ENCODE measurements at places on chromosomes 7 and 10. TPM values are rescaled to one million over a fixed set of nuclear protein-coding genes. Genes with fewer than 3 reads are reported as not detected.

DNA sequence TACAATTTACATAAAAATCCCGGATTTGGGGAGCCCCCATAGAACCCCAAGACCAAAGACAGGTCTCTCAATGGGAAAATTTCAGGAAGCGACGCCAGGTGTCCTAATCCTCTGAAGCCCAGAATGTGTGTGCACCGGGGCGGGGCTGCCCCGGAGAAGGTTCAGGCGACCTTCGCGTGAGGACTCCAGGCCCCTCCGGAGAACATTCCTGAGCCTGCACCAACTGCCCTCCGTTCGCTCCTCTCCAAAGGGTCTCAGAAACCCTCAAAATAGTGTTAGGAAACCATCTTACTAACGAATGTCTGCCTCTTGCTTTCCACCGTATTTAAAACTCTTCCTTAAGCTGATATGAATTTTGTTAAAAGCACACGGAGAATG is 78.5 kb upstream of the INSIG1 start:
- H3K4me1 ChIP-seq, result peaks cover 7% of the 10 kb centered on the region
- no peak overlapping the region for H3K27ac ChIP-seq
- DNase-seq, result no peak
- no peaks in the 10 kb centered on the region for H3K36me3 ChIP-seq
- no peak overlapping the region for H3K4me3 ChIP-seq
- peaks cover 13% of the 10 kb centered on the region for H3K27me3 ChIP-seq

- H3K27ac ChIP-seq, result no peak overlapping the region
- H3K4me1 ChIP-seq, result peaks cover 27% of the 10 kb centered on the region
- peaks cover 2% of the 10 kb centered on the region for H3K27me3 ChIP-seq
Observed at GRCh38 chr10:92572362-92573090, 1.4 kb downstream of the IDE start.

- no peaks in the 10 kb centered on the region for H3K4me1 ChIP-seq
- no peaks in the 10 kb centered on the region for H3K36me3 ChIP-seq
- no peak for DNase-seq
- H3K27me3 ChIP-seq, result no peaks in the 10 kb centered on the region
- H3K4me3 ChIP-seq, result no peak overlapping the region
Observed at GRCh38 chr10:121063744-121064143, 212.6 kb downstream of the WDR11 start.

DNA sequence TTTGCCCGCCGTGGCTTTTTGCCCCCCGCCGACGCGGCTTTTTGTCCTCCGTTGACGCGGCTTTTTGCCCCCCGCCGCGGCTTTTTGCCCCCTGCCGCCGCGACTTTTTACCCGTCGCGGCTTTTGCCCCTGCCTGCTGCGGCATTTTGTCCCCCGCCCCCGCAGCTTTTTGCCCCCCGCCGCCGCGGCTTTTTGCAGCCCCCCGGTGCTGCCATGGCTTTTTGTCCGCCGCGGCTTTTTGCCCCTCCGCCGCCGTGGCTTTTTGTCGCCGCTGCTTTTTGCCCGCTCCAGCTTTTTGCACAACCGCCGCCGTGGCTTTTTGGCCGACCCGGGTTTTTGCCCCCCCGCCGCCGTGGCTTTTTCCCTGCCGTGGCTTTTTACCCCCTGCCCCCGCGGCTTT is 506.6 kb downstream of the ZNF37A start:
- no peaks in the 10 kb centered on the region for H3K4me1 ChIP-seq
- no peak overlapping the region for H3K4me3 ChIP-seq
- peaks cover 5% of the 10 kb centered on the region for H3K36me3 ChIP-seq
- no peak for DNase-seq
- no peak overlapping the region for H3K27ac ChIP-seq

- no peaks in the 10 kb centered on the region for H3K4me1 ChIP-seq
- no peak overlapping the region for H3K27ac ChIP-seq
- no peaks in the 10 kb centered on the region for H3K27me3 ChIP-seq
Observed at GRCh38 chr7:139177696-139178095, 53.3 kb upstream of the UBN2 start.

GRCh38 chr7:27723085-27723484 is 16.9 kb upstream of the TAX1BP1 start:
- H3K4me3 ChIP-seq, result no peak overlapping the region
- peaks cover 3% of the 10 kb centered on the region for H3K27me3 ChIP-seq
- H3K4me1 ChIP-seq, result peaks cover 6% of the 10 kb centered on the region
- no peak for DNase-seq

DNA sequence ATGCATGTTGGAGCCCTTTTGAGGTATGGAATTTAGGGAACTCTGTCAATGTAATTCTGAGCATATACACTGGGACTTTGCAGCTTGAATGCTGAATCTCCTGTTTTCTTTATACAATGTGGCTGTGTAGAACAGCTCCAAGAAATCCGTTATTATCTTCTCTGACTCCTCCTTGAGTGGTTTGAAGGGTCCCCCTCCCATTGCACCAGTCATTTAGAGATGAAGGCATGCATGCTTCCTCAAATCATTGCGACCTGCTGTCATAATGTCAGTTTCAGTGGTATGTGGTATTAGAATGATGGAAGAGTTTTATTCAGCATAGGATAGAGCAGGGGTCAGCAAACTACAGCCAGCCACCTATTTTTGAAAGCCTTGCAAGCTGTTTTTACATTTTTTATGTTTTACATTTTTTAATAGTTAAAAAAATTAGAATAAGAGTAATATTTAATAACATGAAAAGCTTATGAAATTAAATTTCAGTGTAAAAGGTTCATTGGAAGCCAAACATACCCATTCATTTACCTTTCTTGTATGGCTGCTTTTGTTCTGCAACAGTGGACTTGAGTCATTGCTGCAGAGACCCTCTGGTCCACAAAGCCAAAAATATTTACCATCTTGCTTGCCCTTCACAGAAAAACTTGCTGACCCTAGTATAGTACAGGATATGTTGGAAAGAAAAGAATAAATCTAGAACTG is 8.1 kb downstream of the STK17A start:
- DNase-seq, result peak; percentile 56
- H3K4me1 ChIP-seq, result peaks cover 79% of the 10 kb centered on the region
- peak overlapping the region; percentile 27 for H3K27ac ChIP-seq
- H3K27me3 ChIP-seq, result no peaks in the 10 kb centered on the region

Gene CADPS2
- total RNA-seq, result not detected

Gene BAIAP2L1
- total RNA-seq, result 0.89 TPM

Data from activated CD8-positive, alpha-beta T cell treated with anti-CD3 and anti-CD28 coated beads, Interleukin-2, amount 10 ng/mL, durations not matched to agents 7 days and 5 days (primary cell).